ENCODE measurements at places on chromosomes 3 and 15.

GRCh38 chr3:160927620-160928019, 171.6 kb downstream of the PPM1L start:
- no peak for DNase-seq

- DNase-seq, result no peak
These were observed 190.6 kb downstream of the TBC1D2B start for GRCh38 chr15:77886805-77887448.

DNA sequence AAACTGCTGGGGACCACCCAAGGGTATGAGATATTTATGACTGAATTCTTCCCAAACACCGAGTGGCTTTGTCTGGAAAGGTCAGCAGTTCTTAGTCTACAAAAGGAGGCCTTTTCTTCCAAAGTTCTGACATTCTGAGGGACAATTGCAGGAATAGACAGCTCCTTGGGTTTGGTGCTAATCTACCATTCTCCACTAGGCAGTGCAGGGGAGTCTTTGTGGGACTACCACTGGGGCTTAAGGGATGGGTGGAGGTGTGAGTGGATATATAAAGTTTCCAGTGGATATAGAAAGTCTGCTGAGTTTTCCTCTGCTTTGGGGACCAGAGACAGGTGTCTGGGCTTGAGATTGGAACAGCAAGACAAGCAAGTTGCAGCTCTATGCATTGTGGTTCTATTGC, 62.7 kb downstream of the EXOG start:
- no peak for DNase-seq

- DNase-seq, result no peak
These were observed 154.4 kb downstream of the TUSC7 start for GRCh38 chr3:116863822-116864589.

DNA sequence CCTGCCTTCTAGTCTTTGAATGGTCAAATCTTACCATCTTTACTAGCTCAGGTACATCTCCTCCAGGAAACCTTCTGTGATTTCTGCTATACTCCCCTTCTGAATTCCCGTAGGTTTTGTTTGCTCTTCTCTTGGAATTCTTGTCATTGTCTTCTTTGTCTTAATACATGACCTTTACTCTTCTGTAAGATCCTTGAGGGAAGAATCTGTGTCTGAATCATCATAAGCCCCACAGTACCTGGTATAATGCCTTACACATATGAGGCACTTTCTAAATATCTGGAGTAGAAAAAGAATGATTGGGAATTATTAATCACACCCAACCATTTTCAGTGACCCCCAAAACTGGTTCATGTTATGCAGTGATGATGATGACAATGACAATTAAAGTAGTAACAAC, 210.1 kb upstream of the NR2E3 start:
- DNase-seq, result no peak

DNA sequence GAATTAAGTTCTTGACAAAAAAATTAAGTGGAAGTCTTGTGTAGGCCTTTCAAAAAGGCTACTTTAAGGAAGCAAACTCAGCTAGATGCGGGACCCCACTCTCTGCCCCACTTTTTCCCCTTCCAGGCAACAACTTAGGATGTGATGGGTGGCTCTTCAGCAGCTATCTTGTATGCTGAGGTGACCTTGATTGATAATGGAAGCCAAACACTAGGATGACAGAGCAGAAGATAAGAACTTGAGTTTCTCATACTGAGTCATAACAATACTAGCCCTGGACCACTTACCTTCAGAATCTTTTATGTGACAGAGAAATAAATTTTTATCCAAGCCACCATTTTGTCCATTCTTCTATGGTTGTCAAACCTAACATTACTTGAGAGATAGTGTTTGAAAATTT, 16.1 kb downstream of the PDCD10 start:
- DNase-seq, result no peak

- peak; percentile 77 for DNase-seq
These were observed at the start of gene KLF15 for GRCh38 chr3:126357295-126358037. Gene KLF15 (minus strand): TSS chr3:126357408. CDS start chr3:126352922, 4,486 bp downstream.

DNA sequence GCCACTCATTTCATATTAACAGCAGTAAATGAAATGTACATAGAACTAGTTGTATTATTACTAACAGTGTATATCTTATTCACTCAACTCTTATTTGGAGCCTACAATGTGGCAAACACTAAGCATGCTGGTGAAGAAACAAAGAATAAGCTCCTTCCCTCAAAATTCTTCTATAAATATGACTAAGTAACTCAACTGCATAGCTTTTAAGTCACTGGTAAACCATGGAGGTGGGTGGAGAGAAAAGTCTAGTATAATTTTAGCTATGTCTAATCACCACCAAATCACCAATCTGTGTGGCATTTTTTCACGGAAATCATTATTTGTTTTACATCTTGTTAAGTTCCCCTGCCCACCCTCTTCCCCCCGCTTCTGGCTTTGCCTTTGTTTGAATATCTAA, 17.5 kb downstream of the COPS2 start:
- DNase-seq, result no peak

Measured in CD4-positive, alpha-beta T cell treated with Interferon gamma for 1 hour (primary cell).